ENCODE measurements at places on chromosomes 3 and 15. TPM values are rescaled to one million over a fixed set of nuclear protein-coding genes. Genes with fewer than 3 reads are reported as not detected.

SYNPR gene
- 2.3 TPM for total RNA-seq

RPL22L1 gene
- 78.3 TPM for total RNA-seq

ACOX2 gene
- total RNA-seq, result 5.6 TPM

TRNT1 gene
- 21.7 TPM for total RNA-seq

FEZF2 gene
- total RNA-seq, result not detected

OR5H2 gene
- total RNA-seq, result not detected

- peaks cover under 1% of the 10 kb centered on the region for H3K36me3 ChIP-seq
- peaks cover 26% of the 10 kb centered on the region for H3K4me1 ChIP-seq
- no peaks in the 10 kb centered on the region for H3K27me3 ChIP-seq
- no peak overlapping the region for H3K4me3 ChIP-seq
- DNase-seq, result no peak
Measured at GRCh38 chr15:69323893-69324430, 25.2 kb downstream of the PAQR5 start.

DNA sequence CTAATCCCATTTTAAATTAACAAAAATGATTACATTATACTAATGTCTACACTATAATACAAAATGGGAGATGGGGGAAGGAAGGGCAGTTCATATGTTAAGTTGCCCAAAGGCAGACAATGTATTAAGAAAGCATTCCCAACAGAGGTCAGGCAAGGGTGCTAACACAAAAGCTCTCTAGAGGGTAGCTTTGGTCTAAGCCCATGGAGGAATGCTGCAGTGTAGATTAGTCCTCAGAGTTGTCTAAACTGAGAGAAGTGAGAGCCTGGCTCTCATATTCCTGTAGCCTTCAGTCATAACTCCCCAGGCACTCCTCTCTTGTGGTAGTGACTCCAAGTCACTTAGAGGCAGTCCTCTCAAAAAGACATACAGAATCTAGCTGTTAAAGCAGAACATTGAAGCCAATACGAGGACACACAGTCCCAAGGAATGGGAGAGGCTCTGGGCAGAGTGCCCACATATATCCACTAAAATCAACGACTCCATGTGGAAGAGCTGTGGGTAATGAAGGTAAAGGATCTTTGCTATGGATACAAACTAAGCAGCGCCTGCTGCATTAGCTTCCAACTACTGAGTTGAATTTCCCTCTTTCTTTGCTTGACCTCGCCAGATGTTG is 14.5 kb downstream of the NEK10 start:
- H3K27me3 ChIP-seq, result peaks cover 7% of the 10 kb centered on the region
- no peak overlapping the region for H3K27ac ChIP-seq
- no peak overlapping the region for H3K4me3 ChIP-seq
- H3K4me1 ChIP-seq, result no peaks in the 10 kb centered on the region

DNA sequence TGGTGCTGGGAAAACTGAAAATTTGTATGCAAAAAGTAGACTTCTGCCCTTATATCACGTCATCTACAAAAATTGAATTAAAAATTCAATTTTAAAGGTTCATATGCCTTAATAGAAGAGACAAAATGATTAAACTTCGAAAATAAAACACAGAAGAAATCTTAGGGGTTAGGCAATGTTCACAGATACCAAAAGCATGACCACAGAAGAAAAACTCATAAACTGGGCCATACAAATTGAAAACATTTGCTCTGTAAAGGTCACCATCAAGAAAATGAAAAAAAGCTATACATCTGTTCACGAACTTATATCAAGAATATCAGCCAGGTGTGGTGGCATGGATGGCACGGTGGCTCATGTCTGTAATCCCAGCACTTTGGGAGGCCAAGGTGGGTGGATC is 245.1 kb downstream of the PCCB start:
- H3K36me3 ChIP-seq, result peaks cover 44% of the 10 kb centered on the region
- H3K27ac ChIP-seq, result no peak overlapping the region
- H3K4me1 ChIP-seq, result no peaks in the 10 kb centered on the region
- no peaks in the 10 kb centered on the region for H3K27me3 ChIP-seq

DNA sequence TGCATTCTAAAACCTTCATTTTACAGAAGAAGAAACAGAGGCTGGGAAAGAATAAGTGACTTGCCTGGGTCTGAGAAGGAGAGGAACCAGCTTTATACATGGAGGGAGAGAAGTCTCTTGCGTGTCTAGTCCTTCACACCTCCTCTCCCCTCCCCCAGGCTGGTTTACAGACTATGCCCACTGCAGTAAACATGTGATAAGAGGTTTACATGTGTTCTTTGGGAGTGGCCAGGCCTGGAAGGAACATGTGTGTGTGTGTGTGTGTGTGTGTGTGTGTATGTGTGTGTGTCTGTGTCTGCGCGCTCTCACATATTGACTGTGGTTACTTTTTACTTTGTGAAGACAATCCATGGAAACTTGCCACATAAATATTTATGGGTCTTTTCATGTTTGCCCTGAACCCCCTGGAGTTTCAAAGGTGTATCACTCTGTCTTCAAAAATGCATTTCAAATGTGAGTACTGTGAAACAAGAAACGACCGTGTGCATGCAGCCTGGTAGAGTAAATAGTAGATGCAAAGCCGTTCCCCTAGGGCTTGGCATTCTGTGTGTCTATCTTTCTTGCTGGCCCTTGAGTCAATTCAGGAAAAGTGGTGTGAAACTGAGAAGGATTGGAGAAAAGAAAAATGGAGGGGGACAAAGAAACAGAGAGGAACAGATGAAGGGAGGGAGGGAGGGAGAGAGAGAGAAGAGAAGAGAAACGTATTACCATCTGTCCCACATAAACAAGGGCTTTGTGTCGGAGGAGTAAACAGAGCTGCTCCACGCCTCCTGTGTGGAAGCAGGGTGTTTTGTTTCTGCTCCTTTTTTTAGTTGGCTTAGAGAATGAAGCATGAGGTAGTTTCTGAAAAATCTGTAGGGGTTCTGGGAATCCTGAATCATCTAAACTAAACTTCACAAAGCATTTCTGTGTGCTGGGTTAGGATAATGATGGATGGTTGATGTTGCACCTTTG is 51.7 kb downstream of the CLDN11 start:
- no peaks in the 10 kb centered on the region for H3K36me3 ChIP-seq
- no peaks in the 10 kb centered on the region for H3K27me3 ChIP-seq
- DNase-seq, result no peak
- H3K27ac ChIP-seq, result peak overlapping the region; percentile 57

DNA sequence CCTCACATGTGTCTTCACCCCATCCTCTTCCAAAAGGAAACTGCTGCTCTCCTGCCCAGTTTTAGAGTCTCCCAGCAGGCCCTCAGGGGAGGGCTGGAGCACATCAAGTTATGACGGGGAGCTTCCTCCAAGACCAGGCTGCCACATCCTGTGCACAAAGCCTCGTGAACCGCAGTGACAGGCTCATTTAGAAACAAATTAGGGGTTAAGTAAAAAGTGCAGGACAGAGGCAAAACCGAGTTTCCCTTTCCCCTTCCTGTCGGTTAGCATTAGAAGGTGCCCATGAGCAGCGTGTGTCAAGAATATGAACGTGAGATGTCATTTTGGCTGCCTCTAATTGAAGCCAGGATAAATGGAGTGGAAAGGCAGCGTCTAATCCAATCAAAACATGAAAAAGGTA is 199.7 kb downstream of the ARRDC4 start:
- H3K4me3 ChIP-seq, result no peak overlapping the region
- H3K27me3 ChIP-seq, result peaks cover 37% of the 10 kb centered on the region
- no peaks in the 10 kb centered on the region for H3K36me3 ChIP-seq
- H3K27ac ChIP-seq, result no peak overlapping the region
- no peak for DNase-seq
- peaks cover 4% of the 10 kb centered on the region for H3K4me1 ChIP-seq

GRCh38 chr3:41847679-41848078 is 114.2 kb downstream of the ULK4 start:
- H3K4me3 ChIP-seq, result no peak overlapping the region
- H3K4me1 ChIP-seq, result no peaks in the 10 kb centered on the region
- no peaks in the 10 kb centered on the region for H3K27me3 ChIP-seq
- no peak for DNase-seq

DNA sequence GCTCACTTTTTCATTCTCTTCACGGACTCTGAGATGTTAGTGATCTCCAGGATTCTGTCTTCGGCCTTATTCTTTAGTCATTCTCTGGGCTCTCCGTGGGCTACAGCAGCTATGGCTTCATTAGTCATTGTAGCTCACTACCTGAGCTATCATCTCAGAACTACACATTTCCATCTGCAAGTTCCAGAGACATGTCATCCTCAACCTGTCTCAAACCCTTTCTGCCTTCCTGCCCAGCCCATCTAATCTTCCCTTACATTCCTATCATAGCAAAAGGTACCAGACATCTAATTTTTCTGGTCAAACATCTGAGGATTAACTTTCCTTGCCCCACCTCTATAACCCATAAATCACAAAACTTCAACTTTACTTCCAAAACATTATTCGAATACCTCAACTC is 13.2 kb downstream of the TSPAN3 start:
- peaks cover 19% of the 10 kb centered on the region for H3K36me3 ChIP-seq
- H3K27ac ChIP-seq, result peak overlapping the region; percentile 71
- H3K4me3 ChIP-seq, result peak overlapping the region; percentile 29
- DNase-seq, result no peak
- peaks cover 49% of the 10 kb centered on the region for H3K4me1 ChIP-seq
- H3K27me3 ChIP-seq, result no peaks in the 10 kb centered on the region

GRCh38 chr3:177622520-177622919 is 425.2 kb upstream of the TBL1XR1 start:
- H3K36me3 ChIP-seq, result no peaks in the 10 kb centered on the region
- peaks cover 13% of the 10 kb centered on the region for H3K4me1 ChIP-seq
- no peak for DNase-seq

- peaks cover 20% of the 10 kb centered on the region for H3K36me3 ChIP-seq
- peaks cover 21% of the 10 kb centered on the region for H3K4me1 ChIP-seq
- no peak overlapping the region for H3K4me3 ChIP-seq
Measured at GRCh38 chr3:11444404-11444803, 172.2 kb downstream of the ATG7 start.

DNA sequence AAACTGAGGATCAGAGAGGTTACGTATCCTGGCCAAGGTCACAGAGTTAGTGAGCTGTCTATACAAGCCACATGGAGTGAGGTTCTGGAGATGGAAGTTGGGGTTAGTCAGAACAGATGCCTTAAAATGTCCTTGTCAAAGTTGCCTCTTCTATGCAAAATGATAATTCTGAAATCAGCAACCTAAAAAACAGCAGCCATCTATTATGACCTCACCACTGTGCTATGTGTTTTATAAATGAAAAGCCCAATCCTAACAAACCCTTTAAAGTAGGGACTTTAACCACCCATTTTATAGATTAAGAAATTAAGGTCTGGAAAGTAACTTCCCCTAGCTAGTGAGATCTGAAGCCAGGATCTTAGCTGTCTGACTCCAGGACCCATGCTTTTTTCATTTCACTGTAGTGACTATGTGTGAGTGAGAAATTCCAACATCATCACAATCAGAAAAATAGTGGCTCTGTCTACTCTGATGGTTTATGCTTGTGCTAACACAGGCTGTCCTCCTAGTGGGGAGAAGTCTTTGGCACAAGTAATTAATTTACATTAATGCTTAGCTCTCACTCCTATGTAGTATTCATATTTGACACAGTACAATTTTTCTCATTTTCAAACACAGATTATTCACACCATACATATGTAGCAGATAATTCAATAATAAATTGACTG is 143.6 kb downstream of the ANO10 start:
- DNase-seq, result no peak
- no peaks in the 10 kb centered on the region for H3K27me3 ChIP-seq
- peaks cover 3% of the 10 kb centered on the region for H3K4me1 ChIP-seq
- H3K4me3 ChIP-seq, result no peak overlapping the region

GRCh38 chr3:108125550-108126071 is 34.8 kb upstream of the CD47 start:
- H3K4me1 ChIP-seq, result peaks cover 29% of the 10 kb centered on the region
- no peaks in the 10 kb centered on the region for H3K36me3 ChIP-seq
- peak overlapping the region; percentile 2 for H3K27ac ChIP-seq
- H3K27me3 ChIP-seq, result no peaks in the 10 kb centered on the region
- DNase-seq, result no peak

- H3K36me3 ChIP-seq, result no peaks in the 10 kb centered on the region
- H3K27ac ChIP-seq, result no peak overlapping the region
- no peaks in the 10 kb centered on the region for H3K27me3 ChIP-seq
- H3K4me1 ChIP-seq, result peaks cover 4% of the 10 kb centered on the region
Measured at GRCh38 chr3:86937306-86937791, 53.6 kb downstream of the VGLL3 start.

- no peak overlapping the region for H3K4me3 ChIP-seq
- peaks cover 4% of the 10 kb centered on the region for H3K27me3 ChIP-seq
- DNase-seq, result no peak
- no peaks in the 10 kb centered on the region for H3K36me3 ChIP-seq
- peaks cover 29% of the 10 kb centered on the region for H3K4me1 ChIP-seq
Measured at GRCh38 chr3:171822431-171823106, 12.3 kb upstream of the PLD1 start.

GRCh38 chr15:58736018-58736643 is 13.4 kb downstream of the ADAM10 start:
- peak overlapping the region; percentile 40 for H3K27ac ChIP-seq
- peaks cover 30% of the 10 kb centered on the region for H3K4me1 ChIP-seq
- no peak overlapping the region for H3K4me3 ChIP-seq
- H3K36me3 ChIP-seq, result peaks cover 9% of the 10 kb centered on the region

DNA sequence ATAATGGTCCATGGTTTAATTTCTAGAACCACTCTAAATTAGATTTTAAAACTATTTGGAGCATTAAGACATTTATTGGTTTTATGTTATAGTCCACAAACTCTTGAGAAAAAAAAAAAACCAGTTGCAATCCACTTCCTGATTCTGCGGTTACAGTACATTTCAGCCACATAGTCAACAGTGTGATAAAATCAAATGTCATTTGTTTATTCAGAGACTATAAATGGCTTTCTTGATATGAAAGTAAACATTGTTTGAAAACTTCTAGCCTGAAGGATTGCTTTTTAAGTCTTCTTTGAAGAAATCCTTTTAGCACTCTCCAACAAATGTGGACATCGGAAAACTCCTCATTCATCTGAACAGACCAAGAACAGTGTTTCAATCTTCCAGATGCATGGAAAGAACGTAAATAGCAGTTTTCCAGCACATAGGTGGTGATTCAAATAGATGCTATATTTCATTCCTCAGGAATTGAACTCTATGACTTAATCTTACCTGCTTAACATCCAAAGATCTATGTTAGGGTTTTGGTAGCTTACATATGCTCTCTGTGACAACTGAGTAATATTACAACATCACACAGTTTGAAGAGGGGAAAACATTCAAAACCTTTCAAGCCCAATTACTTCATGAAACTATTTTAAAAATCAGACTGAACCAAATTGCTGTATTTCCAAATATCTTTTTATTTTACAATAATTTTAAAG is 87.8 kb upstream of the UBE2E2 start:
- no peaks in the 10 kb centered on the region for H3K36me3 ChIP-seq
- no peak for DNase-seq
- peaks cover 3% of the 10 kb centered on the region for H3K27me3 ChIP-seq
- no peak overlapping the region for H3K4me3 ChIP-seq
